ENCODE measurements at places on chromosomes 7 and 10.

DNA sequence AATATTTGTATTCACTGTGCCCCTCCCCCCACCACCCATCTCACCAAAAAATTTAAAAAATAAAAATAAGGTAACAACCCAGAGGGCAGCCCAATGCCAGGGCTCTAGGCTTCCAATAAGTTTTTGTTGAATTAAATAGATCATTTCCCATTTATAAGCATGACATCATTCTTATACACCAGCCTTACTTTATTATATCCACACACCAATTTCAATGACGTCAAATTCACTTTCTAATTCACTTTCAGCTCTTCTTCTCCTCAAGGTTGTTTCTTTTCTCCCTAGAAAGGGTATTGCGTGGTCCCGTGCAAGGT is 1.2 kb upstream of the DKK1 start:
- DNase-seq = no peak

GRCh38 chr10:72483471-72483870 is 128.8 kb upstream of the DNAJB12 start:
- DNase-seq = no peak

GRCh38 chr7:13099154-13099795 is 411.8 kb downstream of the ARL4A start:
- no peak for DNase-seq

- DNase-seq = no peak
These were observed 413 bp downstream of the BUD31 start for GRCh38 chr7:99409192-99409572.

DNA sequence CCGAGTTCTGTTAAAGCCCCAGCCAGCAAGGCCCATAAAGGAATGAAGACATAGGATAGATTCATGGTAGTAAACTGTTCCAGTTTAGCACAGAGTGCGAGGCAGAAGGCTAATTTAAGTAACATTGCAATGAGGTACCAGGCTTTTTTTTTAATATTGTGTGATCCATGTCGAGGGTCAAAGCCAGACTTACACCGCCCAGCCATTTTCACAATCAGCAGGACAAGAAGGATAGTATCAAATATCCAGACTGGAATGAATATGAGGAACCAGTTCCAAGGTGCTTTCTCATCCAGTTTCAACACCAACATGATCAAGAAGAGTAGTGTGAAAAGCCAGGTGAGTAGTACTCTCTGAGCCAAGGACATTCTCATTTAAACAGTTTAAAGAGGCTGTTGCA is 4.2 kb downstream of the TMEM60 start:
- no peak for DNase-seq

GRCh38 chr7:7803715-7804178 is 85.3 kb upstream of the RPA3 start:
- no peak for DNase-seq

- no peak for DNase-seq
These were observed 696.3 kb upstream of the C7orf33 start for GRCh38 chr7:147894271-147894670.

DNA sequence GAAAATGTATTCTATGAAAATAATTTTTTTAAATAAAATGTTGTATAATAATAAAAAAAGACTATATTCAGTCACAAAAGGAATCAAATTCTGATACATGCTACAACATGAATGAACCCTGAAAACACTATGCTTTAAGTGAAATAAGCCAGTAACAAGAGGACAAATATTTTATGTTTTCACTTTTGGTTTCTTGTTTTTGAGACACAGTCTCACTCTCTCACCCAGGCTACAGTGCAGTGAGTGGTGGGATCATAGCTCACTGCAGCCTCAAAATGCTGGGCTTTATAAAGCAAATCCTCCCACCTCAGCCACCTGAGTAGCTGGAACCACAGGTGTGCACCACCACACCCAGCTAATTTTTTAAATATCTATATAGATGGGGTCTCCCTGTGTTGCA is 64.2 kb downstream of the CNOT4 start:
- no peak for DNase-seq

DNA sequence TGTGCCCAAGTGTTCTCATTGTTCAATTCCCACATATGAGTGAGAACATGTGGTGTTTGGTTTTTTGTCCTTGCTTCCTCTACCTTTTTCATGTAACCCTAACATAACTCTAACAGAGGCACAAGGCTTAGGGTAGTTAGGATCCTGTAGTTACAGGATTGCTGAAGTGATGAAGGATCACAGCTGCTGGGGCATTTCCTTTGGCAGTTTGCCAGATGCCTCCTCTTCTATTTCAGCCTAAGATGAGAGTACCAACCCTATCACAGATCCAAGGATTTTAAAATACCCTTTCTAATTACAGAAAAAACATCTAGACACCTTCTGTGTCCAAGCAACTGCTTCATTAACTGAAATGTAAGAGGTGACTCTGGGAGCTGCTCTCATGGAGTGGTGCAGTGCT is 141.7 kb upstream of the COL1A2 start:
- DNase-seq = no peak

DNA sequence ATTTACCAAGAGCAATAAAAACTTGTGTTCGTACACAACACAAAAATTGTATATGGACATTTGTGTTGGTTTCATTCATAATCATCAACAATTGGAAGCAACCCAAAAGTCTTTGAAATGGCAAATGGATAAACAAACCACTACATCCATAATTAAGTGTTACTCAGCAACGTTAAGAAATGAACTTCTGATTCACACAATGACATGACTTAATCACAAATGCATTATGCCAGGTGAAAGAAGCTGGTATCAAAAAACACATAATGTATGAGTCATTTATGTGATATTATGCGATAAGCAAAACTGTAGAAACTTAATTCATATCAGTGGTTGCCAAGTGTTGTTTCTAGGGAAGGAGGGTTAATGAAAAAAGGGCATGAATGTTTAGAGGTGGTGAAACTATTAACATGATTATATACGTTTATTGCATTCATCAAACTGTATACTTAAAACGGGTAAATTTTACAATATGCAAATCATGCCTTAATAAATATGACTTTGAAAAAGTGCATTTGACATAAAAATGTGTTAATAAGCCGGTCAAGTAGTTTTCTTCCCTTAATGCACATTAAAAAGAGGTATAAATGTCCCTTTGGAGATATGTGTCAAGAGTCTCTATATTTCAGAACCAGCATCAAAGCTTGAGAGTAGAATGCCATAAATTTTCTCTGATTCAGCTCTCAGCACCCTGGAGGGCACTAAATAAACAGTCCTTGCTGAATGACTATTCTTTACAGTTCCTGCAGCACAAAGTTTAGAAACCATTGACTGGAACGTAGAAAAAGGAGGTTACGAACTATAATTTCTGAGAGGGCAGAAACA is 84.8 kb upstream of the GRM3 start:
- DNase-seq = no peak

- no peak for DNase-seq
These were observed 98.1 kb upstream of the STK17A start for GRCh38 chr7:43484678-43485395.

DNA sequence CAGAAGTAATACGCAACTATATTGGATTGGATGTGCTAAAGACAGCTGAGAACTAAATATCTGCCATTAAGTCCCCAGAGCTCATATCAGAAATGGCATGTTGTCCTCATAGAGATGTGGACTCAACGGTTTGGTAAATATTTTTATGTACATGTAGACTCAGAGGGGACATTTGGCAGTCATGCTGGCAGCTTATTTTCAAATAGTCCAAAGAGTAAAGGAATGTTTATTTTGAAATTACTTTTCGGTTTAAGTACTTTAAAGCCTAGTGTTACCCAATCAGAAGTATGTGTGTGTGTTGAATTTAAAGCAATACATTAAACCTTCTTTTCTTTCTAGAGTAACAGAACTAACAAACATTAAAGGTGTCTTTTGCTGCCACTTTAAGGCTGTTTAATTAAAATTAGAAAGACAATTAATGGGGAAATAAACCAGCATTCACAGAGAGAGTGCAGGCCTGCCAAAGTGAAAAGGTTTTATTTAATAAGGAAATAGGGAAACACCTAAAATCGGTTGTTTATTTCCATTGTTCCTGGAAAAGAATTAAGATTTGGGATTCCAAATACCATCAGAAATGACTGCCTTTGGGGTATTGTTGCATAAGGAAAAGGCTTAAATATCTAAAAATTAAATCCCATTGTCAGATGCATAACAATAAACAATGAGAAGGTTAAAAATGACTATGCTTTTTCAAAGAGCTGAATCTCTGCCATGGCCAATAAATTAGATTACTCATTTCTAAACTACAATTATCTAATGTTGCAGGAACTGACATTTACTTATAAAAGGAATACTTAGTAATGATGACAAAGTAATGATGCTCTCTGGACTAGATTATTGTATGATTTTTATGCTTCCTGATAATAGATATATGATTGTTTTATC is 113.4 kb upstream of the AHR start:
- DNase-seq = no peak

DNA sequence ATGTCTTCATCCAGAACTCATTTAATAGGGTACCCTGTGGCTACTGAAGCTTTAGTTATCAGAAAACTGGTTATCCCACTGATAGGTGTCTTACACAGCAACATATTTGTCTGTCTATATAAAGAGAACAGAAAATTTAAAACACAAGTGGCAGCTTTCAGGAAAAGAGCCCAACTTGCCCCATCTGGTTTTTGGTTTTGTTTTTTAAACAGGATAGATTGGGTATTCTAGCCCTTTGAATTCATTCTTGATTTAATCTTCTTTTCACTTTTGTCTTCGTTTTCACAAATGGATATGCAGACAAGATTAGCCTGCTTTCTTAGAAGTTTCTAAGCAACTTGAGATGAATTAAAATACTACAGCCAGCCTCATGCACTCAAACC is 91.3 kb downstream of the KLF6 start:
- no peak for DNase-seq

- no peak for DNase-seq
These were observed 266.9 kb downstream of the DNAJB6 start for GRCh38 chr7:157603716-157604115.

GRCh38 chr10:96310321-96310669 is 6.1 kb downstream of the DNTT start:
- no peak for DNase-seq

DNA sequence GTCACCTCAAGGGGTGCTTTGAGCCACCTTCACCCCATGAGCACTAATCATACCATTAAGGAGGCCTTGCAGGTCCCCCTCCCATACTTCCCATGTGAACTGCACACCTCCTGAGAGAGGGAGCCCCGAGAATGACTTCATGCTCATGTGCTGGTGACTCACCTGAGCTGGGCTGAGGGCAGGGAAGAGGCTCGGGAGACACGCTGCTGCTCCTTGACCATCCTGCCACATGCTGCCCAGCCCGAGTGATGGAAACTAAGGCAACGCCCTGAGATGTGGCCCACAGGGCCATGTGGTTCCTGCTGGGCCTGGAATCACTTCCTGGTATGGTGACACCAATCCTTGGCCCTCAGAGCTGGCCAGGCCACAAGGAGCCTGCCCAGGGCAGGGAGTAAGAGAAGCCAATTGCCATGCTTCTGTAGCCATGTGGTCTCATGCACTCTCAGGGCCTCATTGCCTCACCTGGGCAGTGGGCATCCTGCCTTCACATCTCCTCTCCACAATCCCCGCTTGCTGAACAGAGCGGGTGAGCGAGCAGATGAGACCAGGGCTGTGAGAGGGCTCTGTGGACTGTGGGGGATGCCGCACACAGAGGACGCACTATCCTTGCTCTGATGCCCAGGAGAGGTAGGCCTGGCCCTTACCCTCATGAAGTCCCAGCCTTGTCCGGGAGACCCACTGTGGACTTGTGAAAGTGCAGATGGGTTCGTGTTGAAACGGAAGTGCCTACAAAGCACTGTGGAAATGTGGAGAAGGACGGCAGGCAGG is 18.3 kb upstream of the PPIF start:
- no peak for DNase-seq

DNA sequence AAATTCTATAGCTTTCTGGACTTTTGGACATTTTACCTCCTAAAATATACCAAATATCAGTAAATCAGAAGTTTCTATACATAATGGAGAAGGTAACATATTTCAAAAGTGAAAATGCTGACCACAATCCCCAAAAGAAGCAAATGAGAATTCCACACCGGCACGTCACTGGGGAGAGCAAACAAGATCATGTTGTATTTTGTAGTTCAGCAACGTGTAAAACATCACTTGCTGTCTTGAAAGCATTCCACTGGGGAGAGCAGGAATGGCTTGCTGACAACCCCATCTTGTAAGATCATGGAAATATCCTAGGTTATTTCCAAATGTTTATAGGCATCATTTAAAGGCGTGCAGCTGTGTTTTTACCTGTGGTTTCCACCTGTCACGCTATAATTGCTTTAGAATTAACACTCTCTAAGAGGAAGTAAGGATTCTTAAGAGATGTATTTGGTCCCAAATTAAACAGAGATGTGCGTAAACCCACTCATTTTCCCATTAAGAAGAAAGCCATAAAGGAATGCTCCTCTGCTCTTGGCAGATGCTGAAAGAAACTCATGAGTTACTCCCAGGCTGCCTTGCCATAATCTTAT is 397.1 kb upstream of the POT1 start:
- DNase-seq = no peak

DNA sequence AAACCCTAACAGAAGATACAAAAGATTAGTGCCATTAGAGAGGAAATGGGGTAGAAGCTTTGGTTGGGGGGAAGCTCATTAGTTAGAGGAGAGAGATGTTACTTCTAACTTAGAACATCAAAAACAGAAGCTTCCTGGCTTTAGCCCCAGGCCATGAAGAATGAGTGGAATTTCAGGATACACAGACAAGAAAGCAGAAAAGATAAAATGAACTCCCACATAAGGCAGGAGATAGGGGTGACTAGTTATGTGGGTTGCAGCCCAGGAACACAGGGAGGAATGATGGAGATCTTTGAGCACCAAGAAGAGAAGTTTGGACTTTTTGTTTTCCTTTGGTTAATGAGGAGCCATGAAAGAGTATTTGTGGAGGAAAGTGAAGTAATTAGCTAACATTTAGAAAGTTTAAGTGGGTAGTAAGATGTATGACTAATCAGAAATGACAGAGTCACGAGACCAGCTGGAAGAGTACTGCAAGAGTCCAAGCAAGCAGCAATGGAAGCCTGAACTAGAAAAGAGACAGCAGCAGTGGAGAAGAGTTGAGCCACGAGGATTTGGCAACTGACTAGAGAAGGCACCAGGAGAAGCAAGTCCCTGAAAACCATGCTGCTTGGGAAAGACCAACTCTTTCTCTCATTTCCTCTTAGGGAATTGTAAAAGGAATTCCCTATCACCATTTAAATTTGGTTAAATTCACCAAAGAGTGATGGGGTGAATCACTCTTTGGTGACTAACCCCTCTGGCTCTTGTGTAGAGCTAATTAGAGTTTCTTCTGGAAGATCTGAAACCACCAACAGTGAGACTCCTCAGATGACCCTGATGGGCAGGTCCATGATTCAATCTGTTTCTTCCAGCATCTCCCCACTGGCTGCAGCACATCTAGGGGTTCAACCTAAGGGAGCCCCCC is 131.9 kb downstream of the KCNMA1 start:
- no peak for DNase-seq

Measured in GM18507 (cell line).